ENCODE measurements at places on chromosomes 2 and 18. TPM values are rescaled to one million over a fixed set of nuclear protein-coding genes. Genes with fewer than 3 reads are reported as not detected.
A peak's percentile ranks its signal among the peaks of the same experiment; 100 is the strongest.

The IL18R1 gene
- polyA plus RNA-seq = 3.4 TPM

DNA sequence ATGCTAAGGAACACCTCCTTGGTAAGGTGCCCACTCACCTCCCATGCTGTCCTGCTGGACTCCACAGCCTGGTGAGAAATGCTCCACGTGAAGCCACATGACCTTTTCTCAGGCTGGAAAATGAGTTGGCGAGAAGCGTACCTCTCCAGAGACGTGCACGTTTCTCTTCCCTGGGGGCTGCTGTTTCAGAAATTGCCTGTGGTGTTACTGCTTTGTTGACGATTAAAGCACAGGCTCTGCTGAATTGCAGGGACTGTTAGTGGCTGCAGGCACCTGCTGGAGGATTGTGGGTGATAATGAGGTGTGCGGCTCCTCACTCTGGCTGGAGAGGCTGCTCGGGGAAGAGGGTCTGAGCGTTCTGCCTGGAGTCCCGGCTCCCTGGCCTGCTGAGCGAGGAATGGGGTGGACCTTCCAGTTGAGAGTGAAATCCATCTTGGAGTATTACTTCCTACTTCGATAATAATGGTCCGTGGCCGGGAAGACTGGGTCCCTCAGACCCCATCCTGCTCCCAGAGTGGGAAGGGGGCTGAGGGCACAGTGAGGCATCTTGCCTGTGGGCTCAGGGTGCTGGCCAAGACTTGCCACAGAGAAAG, 199.3 kb upstream of the HDAC4 start:
- DNase-seq = no peak

The ALPI gene
- not detected for polyA plus RNA-seq

- DNase-seq = no peak
Observed at GRCh38 chr2:203960811-203961210, 24.2 kb downstream of the ICOS start.

The KCNG2 gene
- polyA plus RNA-seq = not detected

DNA sequence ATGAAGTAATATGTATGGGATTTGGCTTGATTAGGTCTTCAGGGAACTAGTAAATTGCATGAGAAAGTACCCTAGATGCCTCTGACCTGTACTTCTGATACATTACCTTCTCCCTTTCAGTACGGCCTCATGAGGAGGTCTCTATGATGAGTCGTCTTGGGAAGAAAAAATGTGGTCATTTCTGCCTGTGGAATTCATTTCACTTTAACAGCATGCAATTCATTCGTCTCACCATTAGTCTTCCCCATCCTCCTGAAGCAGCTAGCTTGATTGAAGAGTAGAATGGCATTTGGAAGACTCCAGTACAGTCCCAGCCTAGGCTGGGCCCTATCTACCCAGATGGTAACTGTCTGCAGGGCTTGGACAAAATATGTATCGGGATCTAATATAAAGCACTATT, 52.2 kb downstream of the TMX3 start:
- DNase-seq = no peak

GRCh38 chr18:47809420-47809819, 121.0 kb downstream of the SMAD2 start:
- DNase-seq = no peak

DNA sequence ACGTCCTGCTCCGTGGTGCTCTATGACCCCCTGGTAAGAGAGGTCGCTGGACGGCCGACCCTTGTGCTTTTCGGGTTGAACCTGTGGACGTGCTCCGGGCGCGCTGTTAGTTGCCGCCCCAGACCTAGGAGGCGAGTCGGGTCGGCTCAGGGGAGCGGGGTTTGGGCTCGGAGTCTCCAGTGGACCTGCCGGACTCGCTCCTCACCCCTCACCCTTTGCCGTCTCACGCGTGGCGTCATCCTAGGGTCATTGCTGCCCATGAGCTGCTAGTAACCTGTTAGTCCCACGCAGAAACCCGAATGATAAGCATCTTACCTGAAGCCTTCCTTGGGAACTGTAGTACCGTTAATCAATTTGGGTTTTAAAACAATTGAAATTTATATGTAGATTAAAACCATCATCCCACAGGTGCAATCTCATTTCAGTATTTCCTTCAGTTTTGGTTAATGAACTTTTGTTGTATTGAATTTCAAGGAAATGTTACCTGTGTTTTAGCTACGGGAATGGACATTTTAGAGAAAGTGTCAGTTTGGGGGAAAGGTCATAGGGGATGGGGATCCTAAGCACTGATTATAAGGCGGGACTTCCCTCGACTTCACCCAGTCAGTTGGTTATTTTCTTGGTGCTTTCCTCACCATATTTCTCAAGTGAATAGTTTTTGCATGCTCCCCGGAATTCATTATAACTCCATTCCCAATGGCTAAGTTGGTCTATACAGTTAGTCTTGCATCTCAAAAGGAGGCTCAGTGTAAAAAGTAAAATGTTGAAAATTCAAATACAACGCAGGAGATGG, 536 bp downstream of the ELP2 start:
- DNase-seq = no peak

The SGPP2 gene
- polyA plus RNA-seq = 13.6 TPM

DNA sequence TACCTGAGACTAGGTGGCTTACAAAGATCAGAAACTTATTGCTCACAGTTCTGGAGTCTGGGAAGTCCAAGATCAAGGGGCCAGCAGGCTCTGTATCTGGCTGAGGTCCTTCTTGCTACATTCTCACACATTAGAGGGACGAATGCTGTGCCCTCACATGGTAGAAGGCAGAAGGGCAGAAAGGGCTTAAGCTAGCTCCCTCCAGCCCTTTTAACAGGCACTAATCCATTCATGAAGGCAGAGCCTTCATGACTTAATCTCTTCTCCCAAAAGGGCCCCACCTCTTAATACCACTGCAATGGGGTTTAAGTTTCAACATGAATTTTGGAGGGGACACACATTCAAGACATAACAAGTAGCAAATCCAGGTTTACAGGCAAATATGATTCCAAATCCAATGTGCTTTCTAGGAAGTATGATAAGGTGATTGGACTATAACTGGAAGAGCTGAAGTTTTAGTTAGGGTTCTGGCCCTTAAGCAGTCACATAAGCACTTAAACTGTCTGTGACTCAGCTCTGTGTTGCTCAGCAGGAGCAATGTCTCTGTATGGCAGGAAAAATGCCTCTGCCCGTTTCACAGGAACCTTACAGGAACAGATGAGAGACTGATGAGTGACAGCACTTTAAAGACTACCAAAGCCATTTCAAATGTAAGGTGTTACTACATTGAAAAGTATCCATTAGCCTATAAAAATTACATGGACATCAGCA, 119.6 kb upstream of the PTPRM start:
- DNase-seq = no peak

- DNase-seq = no peak
Observed at GRCh38 chr18:38563396-38563980, 997.9 kb upstream of the CELF4 start.

DNA sequence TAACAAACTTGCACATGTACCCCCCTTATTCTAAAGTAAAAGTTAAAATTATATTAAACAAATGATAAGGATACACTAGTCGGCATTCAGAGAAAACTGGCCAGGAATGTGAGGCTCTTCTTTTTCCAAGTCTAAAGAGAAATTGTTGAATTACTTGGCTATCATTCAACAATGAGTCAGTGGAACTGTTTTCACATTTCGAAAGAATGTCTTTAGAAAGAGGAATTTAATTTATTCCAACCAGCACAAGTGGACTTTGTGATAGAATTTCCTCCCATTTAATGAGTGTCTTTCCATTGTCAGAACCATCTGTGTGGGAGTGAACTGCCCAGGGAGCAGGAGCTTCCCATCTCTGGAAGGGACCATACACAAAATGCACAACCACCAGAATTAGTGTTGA, 792.2 kb downstream of the EPHA4 start:
- DNase-seq = no peak

The TSPYL6 gene
- 0.08 TPM for polyA plus RNA-seq

DNA sequence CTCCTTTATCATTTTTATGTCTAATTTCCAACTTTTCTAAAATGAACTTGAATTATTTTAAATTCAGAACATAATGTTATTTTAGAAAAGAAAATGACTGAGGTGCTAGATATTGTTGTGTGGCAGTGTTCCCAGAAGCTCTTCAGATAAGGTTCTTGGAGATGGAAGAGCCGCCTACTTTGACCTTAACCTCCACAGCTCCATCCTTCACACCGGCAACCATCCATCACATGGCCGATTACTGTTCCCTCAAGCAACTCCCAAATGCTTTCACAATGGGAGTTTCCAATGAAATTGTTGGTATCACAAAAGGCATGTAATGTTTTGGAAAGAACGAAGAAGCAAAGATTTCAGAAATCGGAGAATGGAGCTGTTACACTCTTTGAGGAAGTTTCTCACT, 193.9 kb upstream of the SALL3 start:
- no peak for DNase-seq

The DNAH7 gene
- polyA plus RNA-seq = 0.08 TPM

The ORMDL1 gene
- polyA plus RNA-seq = 33.8 TPM

The ARHGAP15 gene
- 1.3 TPM for polyA plus RNA-seq

DNA sequence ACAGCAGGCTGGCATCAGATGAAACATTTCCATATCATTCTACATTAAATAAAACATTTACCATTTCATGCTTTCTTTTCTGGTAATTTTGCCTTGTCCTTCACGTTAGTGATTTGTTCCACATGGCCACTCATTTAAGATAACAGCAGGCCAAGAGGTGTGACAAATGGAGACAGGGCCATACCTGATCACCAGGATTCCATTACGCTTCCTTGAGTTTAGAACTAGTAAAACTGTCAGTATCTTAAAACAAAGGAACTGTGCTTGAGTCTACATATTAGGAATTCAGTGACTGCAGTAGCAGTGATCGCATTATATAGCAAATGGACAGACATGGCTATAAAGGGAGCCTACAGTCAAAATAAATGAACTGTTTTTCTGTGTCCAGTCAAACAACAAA, 155.1 kb upstream of the FSHR start:
- DNase-seq = no peak

GRCh38 chr2:57368190-57368589, 678.4 kb upstream of the VRK2 start:
- DNase-seq = no peak

DNA sequence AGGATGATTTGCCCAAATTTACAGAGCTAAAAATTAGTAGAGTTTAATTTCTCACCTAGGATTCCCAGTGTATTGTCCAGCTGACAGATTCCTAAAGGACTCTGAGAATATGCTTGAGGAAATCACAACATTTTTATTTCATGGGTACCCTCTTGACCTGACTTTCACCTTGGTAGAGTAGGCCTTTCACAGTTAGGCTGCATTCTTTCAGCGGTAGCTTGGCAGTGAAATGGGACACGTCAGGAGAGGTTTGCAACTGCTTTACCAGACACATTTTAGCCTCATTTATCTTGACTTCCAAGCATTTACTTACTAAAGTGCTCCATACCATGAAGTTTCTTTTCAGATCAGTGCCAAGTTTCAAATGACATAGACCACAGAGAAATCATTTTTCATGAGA, 937.9 kb upstream of the LRRTM1 start:
- DNase-seq = no peak

The GAD1 gene
- polyA plus RNA-seq = not detected

- DNase-seq = no peak
Observed at GRCh38 chr2:241798631-241799521, 10.1 kb upstream of the NEU4 start.

GRCh38 chr2:97676620-97677019, 7.1 kb downstream of the C2orf92 start:
- no peak for DNase-seq

DNA sequence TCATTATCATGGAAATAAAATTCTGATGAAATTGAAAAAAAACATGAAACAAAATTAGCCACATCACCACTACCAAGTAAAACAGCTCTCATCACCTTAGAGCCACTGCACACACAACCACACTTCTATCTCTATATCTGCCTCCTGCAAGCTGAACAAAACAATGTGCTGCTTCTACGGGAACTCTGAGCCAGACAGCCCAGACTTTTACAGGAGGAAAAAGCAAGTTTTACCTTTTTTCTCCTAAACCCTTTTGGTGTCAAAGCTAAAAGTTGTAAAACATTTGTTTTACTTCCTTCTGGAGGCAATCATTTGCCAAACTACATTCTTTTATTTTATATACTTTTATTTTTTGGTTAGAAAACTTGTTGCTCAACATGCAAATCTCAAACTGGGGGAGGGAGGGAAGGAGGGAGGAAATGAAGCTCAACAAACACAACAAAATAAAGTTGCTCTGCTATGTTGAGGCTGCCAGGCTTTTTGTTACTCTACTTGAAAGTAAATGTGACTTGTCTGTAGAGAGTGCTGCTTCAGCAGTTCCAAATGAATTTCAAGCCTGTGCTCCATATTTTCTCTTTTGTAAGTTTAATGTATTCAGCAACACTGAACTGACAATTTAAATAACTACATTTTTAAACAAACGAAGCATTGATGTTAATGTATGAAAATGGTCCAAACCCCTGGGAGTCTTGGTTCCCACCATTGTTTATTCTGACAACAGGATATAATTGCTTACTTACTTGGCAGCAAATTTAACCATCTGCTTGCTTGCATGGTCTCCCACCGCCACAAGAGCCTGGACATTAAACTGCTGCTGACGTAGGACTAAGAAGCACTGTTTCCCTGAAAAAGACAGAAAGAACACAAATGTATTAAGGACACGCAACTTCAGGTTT, 24.5 kb downstream of the DARS1 start:
- DNase-seq = no peak

GRCh38 chr2:28649481-28650265, 102.0 kb upstream of the PPP1CB start:
- no peak for DNase-seq

GRCh38 chr18:13570216-13570615, 156.1 kb downstream of the FAM210A start:
- no peak for DNase-seq

- DNase-seq = no peak
Observed at GRCh38 chr2:38090928-38091327, 15.0 kb upstream of the CYP1B1 start.

DNA sequence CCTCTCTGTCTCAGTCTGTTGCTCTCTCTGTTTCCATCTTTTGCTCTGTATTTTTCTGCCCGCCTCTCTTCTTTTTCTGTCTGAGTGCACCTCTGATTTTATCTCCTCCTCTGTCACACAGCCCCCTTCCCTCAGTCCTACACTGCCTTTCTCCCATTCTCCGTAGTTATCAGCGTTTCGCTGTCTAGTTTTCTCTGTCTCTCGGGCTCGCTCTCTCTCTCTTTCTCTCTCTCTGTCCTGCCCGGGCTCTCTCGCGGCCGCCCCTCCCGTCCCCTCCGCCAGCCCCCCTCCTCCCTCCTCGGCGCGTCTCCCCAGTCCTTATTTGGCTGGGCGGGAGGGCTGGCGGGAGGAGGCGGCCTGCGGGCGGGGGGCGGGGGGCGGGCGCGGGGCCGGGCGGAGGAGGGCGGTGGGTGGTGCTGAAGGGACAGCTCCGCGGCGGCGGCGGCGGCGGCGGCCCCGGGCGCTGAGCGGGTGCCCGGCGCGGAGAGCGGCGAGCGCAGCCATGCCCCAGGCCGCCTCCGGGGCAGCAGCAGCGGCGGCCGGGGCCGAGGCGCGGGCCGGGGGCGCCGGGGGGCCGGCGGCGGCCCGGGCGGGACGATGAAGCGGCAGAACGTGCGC, at the start of gene KCNK3:
KCNK3 (plus strand) TSS at position 444 of the 618 bp plus-strand sequence; CDS start at position 598, 154 bp downstream.
- DNase-seq = peak; percentile 71

Data from heart left ventricle (tissue), 16 donors.